ENCODE measurements at places on chromosomes 1 and 21. TPM values are rescaled to one million over a fixed set of nuclear protein-coding genes. Genes with fewer than 3 reads are reported as not detected.

Gene TACSTD2
- not detected for total RNA-seq

Gene LCE6A
- total RNA-seq = not detected

Gene NTMT2
- not detected for total RNA-seq

Gene SLC35F3
- not detected for total RNA-seq

Gene C4BPA
- total RNA-seq = not detected

DNA sequence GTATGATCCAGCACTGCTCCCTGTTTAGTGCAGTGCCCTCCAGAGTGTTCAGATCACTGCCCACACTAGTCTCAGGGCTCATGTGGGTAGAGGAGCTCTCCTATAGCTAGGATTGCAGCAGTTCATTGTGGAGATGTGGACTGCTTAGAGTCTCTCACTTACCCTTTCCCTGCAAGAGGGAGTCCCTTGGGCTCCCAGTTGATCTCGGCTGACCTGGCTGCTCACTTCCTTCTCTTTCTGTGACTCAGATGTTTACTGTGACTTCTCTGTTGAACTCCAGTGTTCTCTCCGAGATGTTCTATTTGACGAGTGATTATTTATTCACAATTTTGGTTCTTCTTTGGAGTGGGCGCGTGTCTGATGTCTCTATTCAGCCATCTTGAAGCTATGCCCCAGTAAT, 141.9 kb downstream of the PTBP2 start:
- no peaks in the 10 kb centered on the region for H3K36me3 ChIP-seq
- H3K27ac ChIP-seq = no peak overlapping the region
- DNase-seq = no peak
- no peak overlapping the region for H3K4me3 ChIP-seq

All from B cell (primary cell).